ENCODE measurements at places on chromosomes 5 and 9.

DNA sequence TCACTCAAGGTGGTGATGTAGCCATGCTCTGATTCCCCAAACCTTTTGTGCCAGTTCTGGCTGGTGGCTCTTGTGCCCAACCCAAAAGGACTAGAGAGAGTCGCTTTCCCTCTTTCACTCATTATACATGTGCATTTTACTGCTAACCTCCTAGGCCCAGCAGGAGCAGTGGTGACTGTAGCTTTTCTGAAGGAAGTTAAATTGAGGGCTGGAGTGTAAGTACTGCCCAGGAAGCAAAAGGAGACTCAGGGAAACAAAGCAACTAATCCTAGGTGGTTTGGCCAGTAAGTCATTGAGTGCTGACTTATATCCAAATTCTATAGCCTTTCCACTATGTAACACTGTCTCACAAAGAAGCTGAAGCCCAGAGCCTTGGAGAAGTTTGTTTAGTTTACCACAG, 194.4 kb upstream of the ZNF462 start:
- no peak for DNase-seq

DNA sequence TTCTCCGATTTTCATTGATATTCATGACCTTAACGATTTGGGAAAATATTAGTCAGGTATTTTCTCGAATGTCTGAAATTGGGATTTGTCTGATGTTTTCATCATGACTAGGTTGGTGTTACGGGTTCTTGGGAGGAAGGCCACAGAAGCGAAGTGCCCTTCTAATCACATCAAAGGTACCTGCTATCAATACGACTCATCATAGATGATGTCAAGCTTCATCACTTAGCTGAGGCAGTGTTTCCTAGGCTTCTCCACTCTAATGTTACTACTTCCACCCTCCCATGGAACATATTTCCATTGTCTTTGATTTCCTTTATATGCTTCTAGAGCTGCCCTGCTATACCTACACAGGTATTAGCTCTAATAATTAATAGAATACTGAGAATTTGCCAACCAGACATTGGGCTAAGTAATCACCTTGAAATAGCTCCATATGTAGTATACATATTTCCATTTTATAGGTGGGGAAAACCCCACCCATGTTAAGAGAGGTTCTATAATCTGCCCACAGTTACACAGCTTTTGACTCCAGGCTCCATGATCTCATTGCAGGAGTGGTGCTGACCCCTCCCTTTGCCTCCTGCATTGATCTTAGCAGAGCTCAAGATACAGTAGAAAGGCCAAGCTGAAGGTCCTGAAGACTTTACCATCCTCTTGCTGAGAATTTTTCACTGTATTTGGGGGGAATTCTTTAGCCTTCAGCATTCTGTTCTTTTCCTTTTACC, 238.6 kb upstream of the ADAMTSL1 start:
- DNase-seq, result no peak

- no peak for DNase-seq
Measured at GRCh38 chr5:177434942-177435738, 8.7 kb downstream of the GRK6 start.

DNA sequence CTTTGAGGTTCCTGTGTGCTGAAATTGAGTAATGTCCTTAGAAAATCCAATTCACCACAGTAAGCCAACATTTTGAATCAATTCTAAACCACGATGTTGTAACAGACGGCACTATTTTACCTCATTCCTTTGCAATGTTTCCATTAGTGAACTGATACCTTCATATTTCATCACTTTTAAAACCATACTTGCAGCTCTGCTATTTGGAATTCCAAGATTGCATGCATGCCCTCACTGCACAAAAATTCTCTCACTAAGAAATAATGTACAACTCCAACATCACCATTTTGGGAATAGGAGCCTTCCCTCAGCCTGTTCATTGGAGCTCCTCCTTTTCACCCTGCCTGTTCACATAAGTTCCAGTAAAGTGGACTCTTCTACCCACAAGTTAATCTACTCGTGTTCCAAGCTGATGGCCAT, 74.8 kb upstream of the TGFBR1 start:
- DNase-seq, result no peak

DNA sequence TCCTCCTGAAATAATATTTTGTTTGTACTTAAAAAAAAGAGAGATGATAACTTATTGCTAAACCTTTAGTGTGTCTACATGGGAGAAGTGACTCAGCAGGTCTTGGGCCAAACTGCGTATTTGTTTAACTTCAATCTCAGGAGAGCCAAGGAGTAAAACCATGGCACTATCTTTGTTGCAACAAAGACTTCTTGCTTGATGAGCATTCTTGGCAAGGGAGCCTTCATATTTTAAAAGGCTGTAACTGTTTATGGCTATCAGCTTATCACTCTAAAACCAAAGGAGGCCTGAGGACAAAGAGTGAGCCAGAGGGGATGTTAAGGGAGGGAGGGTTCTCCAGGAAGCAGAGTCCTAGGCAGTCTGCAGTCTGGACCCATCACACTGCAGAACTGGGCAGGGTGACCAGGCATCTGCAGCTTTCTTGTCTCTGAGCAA, 216.2 kb upstream of the S1PR3 start:
- no peak for DNase-seq

GRCh38 chr9:21993893-21994555, at the start of gene CDKN2A:
Gene CDKN2A (minus strand): TSS chr9:21994392.
- peak; percentile 31 for DNase-seq

DNA sequence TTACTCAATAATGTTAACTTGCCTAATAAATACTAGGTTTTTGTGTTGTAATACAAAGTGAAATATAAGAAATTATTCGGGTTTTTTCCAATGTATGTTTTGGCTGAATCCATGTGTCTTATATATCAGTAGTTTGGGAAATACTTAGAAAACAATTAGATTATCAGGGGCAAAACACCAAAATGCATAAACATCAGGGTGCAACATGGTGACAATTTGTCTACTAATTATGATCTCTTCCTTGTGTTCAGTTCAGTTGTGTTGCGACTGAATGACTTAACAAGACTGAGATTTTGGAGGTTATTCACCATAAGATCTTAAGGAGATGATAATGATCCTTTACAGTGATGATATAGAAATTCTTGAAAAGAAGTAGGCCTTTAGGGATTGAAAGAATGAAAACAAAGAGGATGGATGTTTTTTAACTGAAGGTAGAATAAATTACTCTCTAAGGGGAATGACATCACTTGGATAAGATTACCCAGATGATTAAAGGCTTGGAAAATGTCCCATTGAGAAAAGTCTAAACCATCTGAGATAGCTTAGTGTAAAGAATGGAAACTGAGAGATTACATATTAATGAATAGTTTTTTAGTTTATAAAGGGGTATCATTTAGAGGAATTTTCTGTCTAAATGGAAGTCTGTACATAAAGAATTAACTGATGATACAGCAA, 415.8 kb downstream of the SPATA31D1 start:
- DNase-seq, result no peak

GRCh38 chr5:102624405-102624804, 125.6 kb upstream of the SLCO6A1 start:
- DNase-seq, result no peak

- DNase-seq, result no peak
Measured at GRCh38 chr9:37706290-37706689, 47.3 kb upstream of the TRMT10B start.

- DNase-seq, result no peak
Measured at GRCh38 chr5:103041071-103041676, 78.8 kb downstream of the GIN1 start.

GRCh38 chr9:114002986-114003350, 75.1 kb downstream of the AMBP start:
- DNase-seq, result no peak

GRCh38 chr9:98315067-98315453, 59.6 kb upstream of the TBC1D2 start:
- DNase-seq, result no peak

GRCh38 chr9:20405078-20405477, 217.2 kb downstream of the MLLT3 start:
- no peak for DNase-seq

DNA sequence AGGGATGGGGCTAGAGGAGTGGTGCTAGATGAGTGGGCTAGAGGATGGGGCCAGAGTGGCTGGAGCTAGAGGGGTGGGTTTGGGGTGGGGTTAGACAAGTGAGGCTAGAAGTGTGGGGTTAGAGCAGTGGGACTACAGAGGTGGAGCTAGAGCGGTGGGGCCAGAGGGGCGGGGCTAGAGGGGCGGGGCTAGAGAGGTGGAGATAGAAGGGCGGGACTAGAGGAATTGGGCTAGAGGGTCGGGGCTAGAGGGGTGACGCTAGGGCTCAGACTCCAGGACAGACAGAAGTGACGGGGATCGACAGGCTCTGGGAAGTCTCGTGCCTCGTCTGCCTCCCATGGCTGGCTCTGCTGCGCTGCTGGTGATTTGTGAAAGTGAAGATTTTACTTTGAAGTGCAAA, 31.0 kb upstream of the TENT4A start:
- DNase-seq, result no peak

GRCh38 chr5:9212605-9213004, 333.3 kb downstream of the SEMA5A start:
- DNase-seq, result no peak

DNA sequence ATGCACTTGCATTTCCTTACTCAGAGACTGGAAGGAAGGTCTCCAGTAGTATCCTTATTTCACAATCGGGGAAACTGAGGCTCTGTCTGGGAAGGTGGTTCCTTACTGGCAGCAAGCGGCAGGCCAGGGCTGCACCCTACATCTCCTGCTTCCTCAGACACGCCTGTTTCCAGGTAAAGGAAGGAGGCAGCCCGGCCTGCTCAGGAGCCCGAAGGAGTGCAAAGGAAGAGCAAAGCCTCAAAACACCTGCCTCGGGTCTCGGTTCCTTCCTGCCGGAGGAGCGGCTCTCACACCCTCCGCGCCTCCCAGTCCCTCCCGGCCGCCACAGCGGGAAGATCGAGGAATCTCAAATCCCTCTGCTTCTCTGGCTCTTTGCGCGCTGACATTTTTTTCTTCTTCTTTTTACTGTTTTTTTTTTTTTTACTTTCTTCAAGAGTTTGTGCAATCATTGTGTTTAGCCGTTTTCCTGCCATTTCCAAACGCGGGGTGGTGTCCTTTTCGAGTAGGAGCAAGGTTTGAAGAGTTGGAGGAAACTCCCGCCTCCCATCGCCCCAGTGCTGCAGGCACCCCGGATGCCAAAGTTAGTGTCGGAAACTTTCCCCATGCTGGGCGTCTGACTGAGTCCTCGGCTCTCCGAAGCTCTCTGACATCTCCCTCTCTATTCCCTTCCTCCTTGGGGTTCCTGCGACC, 1.0 kb downstream of the GGTA1 start:
- no peak for DNase-seq

DNA sequence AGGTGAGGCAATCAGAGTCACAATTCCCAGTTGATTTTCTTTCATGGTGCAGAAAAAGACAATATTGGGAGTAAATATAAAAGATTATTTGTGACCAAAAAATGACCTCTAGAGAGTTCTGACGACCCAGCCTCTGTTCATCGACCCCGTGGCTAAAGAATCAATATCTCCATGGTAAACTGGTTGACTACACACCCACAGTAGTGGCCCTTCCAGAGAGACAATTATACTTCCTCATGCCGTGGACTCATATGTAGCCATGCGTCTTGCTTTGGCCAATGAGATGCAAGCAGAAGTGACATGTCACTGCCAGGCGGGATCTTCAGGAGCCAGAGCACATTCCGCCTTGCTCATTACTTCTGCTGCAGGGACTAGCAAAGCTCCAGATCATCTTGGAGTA, 163.3 kb upstream of the RAD23B start:
- no peak for DNase-seq

- DNase-seq, result no peak
Measured at GRCh38 chr9:134198791-134199190, 34.4 kb upstream of the RNU6ATAC start.

GRCh38 chr9:130433168-130433946, 11.4 kb upstream of the ASS1 start:
- no peak for DNase-seq

DNA sequence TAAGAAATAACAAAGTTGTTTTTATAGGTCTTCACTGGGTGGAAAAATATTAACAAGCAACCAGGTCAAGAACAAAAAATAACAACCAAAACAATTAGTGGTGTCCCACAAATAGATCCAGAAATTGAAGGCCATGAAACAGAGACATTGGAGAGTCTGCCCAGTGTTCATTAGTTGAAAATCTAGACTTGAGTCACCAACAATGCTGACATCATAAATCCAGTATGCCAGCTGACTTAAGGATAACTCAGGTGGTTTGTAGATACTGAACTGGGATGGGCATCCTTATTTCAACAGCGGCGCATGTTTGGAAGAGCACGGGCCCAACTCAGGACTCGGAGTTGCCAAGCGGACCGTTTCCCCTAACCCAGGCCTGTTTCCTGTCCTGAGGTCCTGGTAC, 80.7 kb upstream of the TNFAIP8 start:
- no peak for DNase-seq

GRCh38 chr5:150653145-150653761, 7.8 kb upstream of the MYOZ3 start:
- DNase-seq, result no peak

- DNase-seq, result no peak
Measured at GRCh38 chr5:142053426-142054151, 40.8 kb upstream of the GNPDA1 start.

DNA sequence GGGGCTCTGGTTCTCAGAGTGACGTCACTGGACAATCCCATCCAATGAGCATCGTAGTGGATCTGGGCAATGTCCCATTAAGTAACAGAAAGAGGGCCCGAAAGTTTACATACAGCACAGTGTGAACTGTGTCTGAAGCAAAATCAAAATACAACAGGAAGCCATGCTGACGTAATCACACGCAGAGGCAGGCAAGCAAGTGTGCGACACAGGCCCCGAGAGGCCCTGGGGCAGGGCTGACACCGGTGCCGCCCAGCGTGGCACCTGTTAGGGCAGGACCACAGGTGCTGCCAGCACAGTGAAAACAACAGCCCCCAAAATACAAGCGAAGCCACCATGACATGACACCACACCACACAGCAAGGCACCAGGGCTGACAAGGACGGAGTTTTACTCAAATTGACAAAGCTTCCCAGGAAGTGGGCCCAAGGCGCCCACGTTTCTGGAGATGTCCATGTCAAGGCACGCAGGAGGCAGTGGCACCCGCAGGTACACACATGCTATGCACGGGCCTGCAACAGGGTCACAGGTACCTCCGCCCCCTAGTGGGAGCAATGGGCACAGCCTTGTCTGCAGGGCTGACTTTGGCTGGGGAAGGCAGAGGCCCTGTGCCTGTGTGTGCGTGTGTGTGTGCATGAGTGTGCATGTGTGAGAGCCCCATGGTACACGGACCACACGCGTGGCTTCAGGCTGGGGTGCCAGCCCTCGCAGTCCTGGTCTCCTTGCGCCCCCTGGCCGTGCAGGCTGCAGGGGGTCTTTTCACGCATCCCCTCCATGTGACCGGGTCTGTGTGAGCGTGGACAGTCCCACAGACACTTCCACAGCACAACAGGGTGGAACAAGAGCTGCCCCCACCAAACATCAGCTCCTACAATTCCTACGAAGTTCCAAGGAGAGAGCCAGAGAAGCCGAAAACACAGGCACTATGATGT, 19.6 kb downstream of the QSOX2 start:
- DNase-seq, result peak; percentile 61

DNA sequence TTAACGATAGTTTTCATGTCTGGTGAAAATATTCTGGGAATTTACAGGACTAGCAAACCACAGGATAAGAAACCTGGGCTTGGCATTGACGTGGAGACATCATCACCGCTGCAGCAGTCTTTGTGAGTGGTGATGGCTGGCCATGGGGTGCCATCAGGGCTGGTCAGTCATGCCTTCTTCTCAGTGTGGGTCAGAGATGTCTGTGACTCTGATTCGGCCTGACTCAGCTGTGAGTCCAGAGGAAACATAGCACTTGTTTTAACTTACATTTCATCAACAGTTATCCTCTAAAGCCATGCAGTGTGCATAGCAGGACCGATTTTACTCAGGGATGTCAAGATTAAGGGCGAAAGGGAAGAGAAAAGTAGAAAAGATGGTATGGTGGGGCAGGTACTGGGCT, 33.2 kb upstream of the CYFIP2 start:
- DNase-seq, result no peak
